ENCODE measurements at places on chromosomes 5 and 9.

DNA sequence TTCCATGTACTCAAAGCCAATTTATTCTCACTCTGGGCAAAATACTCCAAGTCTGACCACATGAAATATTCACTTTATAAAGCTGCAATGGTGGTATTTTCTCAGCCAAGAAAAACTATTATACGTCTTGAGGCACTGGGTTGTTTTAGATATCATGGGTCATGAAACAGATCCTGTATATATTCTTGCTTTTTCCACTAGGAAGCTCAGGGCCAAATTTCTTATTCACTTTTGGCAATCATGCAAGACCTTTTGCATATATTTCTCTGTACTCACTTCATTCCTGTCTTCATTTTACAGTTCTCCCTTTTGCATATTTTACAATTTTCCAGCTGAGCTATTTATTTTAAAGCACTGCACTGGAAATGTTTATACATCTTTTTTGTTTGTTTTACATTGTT lies 49.8 kb downstream of the GABBR2 start:
- no peak for DNase-seq

DNA sequence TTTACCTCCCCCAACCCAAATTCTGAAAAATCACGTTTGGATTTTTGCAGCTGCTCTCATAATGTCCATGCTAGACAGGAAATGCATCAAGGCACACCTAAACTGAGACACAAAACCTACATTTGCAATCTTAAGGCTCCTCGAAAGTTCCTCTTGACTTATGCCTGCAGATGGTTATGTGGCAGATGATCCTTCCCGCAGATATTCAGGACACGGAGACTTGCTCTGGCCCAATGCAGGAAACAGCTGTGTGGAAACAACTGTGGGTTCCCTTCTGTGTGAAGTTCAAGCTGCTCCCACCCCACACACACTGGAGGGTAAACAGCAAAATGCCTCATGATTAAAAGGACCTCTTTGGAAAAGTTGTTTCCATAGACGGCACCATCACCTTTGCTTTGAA lies 253.8 kb downstream of the EBF1 start:
- no peak for DNase-seq

DNA sequence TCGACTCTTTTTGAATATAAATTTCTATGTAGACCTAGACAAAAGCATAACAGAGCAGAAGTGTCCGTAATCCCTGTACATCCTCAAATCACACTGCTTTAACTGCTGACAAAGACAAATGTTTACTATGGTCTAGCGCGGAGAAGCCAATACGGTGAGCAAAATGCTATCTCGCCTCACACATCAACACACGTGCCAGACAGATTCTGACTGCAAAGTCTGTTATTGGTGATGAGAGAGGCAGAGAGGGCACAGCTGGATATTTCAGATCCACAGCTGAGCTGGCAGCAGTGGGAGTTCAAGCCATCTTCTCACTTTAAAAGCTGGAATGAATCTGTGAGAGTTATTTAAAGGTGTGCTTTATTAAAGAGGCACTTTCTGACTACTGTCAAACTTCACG lies 124.3 kb downstream of the ARL15 start:
- DNase-seq = no peak

DNA sequence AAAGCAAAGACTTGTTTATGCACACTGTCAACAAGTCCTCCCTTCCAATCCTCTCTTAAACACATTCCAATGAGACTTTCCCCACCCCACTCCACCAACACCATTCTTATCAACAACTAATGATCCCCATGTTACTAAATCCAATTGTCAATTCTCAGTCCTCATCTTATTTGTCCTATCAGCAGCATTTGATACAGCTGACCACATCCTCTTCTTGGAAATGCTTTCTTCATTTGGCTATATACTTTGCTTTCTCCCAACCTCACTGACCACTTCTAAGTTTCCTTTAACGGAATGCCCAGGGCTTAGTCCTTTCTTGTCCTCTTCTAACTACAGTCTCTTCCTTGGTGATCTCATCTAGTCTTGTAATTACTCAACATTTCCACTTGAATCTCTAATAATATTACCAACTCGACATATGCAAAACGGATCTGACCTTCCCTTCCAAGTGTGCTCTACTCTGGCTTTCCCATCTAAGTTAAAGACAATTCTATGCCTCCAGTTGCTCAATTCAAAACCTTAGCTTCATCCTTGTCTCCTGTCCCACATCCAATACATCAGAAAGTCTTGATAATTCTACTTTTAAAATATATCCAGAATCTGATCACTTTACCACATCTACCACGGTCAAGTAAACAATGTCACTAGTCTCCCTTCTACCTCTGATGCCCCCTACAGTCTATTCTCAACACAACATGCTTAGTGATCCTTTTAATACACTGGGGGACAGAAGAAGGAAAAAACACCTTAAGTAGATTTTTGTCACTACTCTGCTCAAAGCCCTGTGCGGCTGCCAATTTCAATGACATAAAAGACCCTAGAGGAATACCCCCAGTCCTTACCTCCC lies 25.5 kb downstream of the AGTPBP1 start:
- DNase-seq = no peak

DNA sequence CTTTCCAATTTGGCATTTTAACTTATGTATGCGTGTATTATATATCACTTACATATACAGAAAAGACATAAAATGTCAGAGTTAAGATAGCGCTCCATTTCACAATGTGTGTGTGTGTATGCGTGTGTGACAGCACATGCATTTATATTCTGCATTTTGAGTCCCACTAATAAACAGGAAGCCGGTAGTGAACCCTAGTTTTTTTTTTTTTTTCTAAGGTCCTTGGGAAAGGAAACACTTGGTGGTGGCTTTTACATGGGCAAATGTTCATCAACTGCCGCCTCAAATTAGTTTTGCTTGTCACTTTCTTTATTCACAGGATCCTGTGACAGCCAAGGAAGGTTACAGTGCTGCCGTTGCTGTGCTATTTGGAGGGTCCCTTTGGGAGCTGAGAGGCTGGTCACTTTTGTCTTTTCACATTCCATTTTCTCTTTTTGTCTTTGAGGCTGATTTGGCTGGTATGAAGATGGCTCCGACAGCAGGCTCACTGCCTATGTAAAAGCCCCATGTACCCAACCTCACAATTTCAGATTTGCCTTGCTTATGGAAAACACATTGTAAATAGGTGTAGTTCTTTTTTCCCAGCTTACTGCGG lies 298.9 kb downstream of the CSNK1G3 start:
- DNase-seq = no peak

GRCh38 chr9:106708475-106709146 lies 154.4 kb upstream of the ZNF462 start:
- no peak for DNase-seq

GRCh38 chr5:68431601-68432337 lies 216.2 kb downstream of the PIK3R1 start:
- no peak for DNase-seq

GRCh38 chr9:107630156-107630555 lies 140.6 kb upstream of the KLF4 start:
- no peak for DNase-seq

DNA sequence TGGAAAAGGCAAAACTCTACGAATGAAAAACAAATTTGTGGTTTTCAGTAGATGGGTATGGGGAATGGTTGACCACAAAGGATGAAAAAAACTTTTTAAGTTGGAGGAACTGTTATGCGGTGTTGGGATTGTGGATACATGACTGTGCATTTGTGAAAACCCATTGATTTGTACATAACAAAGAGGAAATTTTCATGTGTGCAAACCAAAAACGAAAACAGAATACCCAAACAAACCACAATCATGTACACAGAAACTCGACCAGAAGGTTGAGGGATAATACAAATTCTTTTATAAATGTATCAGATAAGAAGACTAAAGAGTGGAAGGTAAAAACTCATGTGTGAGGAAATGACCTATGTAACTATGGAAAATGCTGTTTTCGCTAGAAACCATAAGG lies 1012.4 kb downstream of the CDH18 start:
- no peak for DNase-seq

DNA sequence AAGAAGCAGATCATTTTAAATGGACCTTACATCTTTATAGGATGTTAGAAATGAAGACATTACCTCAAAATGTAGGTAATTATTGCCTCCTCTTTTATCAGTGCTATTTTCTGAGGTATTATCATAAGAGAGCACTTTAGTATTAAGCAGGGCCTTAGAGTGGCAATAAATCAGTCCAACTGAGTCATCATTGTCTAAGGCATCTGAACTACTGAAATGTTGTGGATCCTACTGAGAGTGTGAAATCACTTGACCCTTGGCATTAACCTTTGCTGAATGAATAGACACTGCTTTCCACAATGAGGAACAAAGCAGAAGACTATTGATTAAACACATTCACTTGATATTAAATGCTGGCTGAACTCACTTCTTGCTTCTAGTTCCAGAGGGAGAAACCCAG lies 224.6 kb upstream of the ARRDC3 start:
- no peak for DNase-seq

DNA sequence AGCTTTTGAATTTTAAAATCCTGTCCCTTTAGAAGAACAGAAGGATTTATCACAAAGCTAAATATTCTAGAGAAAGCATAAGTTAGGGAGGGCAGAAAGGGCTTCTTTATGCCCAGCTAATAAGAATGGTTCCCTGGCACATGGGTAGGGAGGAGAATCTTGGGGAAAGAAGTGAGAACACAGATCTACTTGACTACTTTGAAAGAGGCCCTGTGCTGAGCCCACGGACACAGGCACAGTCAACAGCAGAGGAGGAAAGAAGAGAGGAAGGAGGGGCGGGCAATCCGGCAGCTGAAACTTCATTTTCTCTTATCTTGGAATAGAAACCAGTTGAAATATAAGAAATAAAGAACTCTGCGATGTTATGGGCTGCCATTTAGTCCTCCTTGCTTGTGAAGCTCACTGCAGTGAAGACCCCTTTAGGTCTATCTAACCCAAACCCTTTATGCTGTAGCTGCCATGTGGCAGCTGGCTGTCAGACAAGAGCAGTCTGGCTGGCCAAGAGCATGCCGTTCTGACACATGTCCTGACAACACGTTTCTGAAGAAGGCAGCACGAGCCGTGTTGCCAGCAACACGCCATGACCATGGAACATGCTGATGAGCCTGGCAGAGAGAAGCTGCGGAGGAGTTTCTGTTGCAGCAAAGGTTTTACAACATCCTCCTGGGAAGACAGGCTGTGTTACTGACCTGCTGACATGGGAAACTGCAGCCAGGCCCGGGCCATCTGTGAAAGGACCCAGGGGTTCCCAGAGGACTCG lies 34.2 kb downstream of the ABLIM3 start:
- no peak for DNase-seq

DNA sequence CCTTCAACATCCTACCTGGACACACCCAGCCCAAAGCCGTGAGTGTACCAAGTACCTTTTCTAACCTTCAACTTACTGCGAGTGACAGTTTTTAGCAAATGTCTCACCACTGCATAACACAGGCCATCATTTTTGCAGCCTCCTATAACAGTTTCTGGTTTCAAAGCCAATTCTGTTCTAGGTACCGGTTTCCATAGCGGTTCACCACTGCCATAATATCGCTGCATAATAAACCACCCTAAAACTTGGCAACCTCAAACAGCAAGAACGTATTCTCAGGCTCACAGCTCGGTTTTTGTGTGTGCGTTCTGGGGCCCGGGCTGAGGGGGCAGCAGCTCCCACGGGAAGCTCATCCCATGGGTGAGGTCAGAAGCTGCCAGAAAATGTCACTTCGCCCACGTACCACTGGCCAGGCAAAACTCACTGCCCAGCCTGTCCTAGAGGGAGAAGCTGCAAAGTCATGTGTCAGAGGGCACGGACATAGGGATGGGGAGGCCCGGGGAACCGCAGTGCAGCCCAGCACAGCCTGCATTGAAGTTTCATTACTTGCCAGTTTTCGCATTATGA lies 15.9 kb upstream of the ADAMTS2 start:
- DNase-seq = no peak

- no peak for DNase-seq
These were observed 295.7 kb downstream of the DNAH5 start for GRCh38 chr5:13648822-13649221.

DNA sequence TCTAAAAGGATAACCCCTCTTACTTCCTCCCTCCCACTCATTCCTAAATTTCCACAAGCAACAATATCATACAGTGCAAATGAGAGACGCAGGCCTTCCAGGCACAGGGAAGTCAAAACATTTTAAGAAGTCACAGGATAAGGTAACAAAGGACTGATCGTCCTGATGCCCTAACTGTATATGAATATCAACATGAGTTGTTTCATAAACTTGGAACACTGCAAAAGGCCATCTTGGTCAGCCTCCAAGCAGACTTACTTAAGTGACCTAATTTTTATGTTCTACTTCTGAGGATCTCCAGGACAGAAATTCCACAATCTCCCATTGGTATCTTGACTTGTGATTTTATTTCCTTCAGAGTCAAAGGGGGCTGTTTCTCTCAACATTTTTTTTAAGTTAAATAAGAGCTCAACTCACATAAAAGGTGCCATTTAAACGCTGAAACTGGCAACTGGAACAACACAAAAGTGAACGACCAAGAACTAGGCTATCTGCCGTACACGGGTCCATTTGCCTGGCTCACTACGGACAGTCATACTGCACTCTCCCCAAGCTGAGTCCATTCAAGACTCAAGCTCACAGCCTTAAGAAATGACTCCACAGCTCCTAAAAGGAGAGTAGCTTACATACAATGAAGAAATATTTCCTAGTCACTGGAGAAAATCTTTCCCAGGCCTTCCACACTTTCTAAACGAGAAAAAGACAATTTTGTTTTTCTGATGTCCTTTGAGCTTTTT lies 71.3 kb downstream of the LHFPL2 start:
- DNase-seq = no peak

GRCh38 chr5:35227720-35228119 lies 2.6 kb downstream of the PRLR start:
- no peak for DNase-seq

- no peak for DNase-seq
These were observed 8.3 kb downstream of the GRIN1 start for GRCh38 chr9:137147091-137147792.

- no peak for DNase-seq
These were observed 574.9 kb upstream of the DMAC1 start for GRCh38 chr9:8374471-8374870.

DNA sequence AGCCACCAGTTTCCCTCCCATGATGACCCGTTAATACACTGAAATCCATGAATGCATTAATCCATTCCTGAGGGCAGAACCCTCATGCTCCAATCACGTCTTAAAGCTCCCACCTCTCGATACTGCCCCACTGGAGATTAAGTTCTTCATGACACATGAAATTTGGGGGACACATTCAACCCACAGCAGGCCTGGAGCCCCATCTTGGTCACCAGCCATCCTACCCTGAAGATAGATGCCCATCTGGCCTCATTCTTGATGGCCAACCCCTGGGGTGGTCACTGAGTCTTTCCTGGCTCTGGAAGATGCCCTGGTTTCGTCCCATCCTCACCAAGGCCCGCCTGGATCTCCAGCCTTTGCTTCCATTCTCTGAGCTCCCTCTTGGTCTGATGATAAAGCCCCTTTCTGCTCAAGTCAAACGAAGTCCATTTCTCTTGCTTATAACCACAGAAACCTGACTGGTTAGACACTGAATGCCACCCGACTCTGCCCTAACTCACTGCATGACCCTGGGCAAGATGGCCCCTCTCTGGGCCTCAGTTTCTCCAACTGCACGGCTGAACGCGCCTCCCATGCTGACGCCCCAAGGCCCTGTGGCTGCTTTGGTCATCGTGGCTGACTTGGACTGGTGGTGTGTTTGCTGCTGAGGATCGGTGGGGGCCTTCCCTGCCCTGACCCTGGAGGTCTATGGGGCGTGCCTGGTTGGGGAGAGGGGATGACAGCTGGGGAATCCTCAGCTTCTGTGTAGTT lies 138.4 kb upstream of the IER5L start:
- DNase-seq = no peak

GRCh38 chr9:82930116-82930515 lies 132.8 kb downstream of the RASEF start:
- DNase-seq = no peak
